ENCODE measurements at places on chromosomes 12 and 14. TPM values are rescaled to one million over a fixed set of nuclear protein-coding genes. Genes with fewer than 3 reads are reported as not detected.

Gene AMN
- total RNA-seq: not detected

Gene ORMDL2
- total RNA-seq: 27.6 TPM

Gene CD63
- 598 TPM for total RNA-seq

- H3K4me1 ChIP-seq: no peaks in the 10 kb centered on the region
- H3K4me3 ChIP-seq: no peak overlapping the region
- no peaks in the 10 kb centered on the region for H3K27me3 ChIP-seq
- no peak overlapping the region for H3K27ac ChIP-seq
These were observed 388.5 kb downstream of the AACS start for GRCh38 chr12:125453751-125454150.

GRCh38 chr12:47913081-47913480 is 8.3 kb upstream of the VDR start:
- no peaks in the 10 kb centered on the region for H3K27me3 ChIP-seq
- no peaks in the 10 kb centered on the region for H3K36me3 ChIP-seq
- no peak overlapping the region for H3K27ac ChIP-seq
- H3K4me3 ChIP-seq: no peak overlapping the region
- no peaks in the 10 kb centered on the region for H3K4me1 ChIP-seq

DNA sequence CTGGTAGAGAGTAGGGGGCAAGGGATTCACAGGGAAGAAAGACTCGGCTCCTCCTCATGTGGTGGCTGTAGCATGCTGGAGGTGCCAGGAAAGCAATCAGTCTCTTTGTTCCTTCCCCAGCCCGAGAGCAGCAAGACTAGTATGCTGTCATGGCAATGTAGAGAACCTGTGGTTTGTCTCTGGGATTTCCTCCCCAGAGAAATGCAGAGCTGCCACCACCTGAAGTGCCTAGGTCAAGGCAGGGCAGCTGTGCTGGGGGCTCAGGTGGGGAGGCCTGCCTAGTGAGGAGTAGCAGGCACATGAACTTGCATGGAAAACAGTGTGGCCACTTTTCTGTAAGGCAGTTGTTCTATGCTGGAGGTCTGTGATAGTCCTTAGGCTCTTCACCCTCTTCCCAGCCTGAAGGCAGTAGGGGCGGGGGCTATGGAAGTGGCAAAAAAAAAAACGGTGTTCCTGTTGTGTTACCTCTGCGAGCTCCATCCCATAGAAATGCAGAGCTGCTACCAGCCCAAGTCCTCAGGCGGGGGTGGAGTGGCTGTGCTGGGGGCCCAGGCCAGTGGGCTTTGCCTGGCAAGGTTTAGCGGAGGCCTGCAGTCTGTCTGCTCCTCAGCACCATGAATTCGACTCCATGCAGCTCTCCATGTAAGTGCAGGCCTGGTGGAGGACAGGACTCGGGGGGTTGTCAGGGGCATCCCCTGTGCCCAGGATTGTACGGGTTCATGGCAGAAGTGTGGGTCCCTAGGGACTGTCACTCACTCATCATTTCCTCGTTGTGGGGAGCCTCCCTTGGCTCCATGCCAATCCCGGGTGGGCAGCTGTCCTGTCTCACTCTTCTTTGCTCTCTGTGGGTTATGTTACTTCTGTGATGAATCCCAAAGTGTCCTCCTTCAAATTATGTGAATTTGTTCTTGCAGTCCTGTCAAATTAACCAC is 4.1 kb upstream of the CLEC4D start:
- no peak overlapping the region for H3K27ac ChIP-seq
- no peaks in the 10 kb centered on the region for H3K4me1 ChIP-seq
- peak; percentile 11 for DNase-seq
- no peaks in the 10 kb centered on the region for H3K36me3 ChIP-seq
- H3K27me3 ChIP-seq: no peaks in the 10 kb centered on the region

DNA sequence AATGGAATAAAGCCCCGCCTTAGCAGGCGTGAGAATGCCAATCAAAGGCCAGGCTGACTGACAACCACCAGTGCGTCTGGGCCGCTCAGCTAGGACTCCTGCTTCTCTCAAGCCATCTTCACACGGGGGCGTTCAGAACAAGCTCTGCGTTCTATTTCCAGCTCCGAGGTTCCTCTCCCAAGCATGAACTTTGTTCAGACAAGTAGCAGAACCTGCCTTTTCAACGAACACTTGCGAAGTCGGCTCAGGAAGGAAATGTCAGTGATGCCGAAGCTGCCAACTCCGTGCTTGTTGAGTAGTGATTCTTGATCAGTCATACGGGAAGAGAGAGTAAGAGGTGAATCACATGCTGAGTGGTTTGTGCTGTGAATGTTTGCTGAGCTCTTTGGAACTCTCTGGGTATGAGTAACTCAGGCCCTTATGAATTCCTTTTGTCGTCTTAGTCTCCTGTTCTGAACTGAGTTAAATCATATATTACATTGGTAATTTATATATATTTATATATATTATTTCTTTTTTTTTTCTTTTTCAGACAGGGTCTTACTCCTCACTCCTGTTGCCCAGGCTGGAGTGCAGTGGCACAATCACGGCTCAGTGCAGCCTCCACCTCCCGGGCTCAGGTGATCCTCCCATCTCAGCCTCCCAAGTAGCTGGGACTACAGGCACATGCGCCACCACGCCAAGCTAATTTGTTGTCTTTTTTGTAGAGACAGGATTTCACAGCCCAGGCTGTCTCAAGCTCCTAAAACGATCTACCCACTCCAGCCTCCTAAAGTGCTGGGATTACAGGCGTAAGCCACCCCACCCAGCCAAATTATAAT is 29.4 kb upstream of the BCL7A start:
- H3K27ac ChIP-seq: no peak overlapping the region
- DNase-seq: no peak
- no peak overlapping the region for H3K4me3 ChIP-seq
- peaks cover 10% of the 10 kb centered on the region for H3K4me1 ChIP-seq
- no peaks in the 10 kb centered on the region for H3K27me3 ChIP-seq
- no peaks in the 10 kb centered on the region for H3K36me3 ChIP-seq

DNA sequence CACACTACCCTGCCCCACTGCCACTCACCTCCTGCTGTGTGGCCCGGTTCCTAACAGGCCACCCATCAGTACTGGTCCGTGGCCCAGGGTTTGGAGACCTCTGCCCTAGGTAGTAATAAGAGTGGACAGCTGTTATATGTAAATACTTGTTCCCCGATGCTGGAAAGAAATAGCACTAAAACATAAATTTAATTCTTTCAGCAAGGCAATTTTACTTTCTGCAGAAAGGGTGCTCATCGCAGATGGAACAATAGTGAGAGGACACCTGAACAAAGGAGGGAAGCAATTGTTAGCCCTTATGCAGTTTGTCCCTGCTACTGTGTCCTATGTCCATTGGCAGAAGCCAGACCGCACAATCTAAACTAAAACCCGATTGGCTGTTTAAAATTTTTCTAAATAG is 5.9 kb upstream of the CYP46A1 start:
- no peak overlapping the region for H3K4me3 ChIP-seq
- DNase-seq: no peak
- H3K36me3 ChIP-seq: no peaks in the 10 kb centered on the region
- no peak overlapping the region for H3K27ac ChIP-seq
- H3K4me1 ChIP-seq: no peaks in the 10 kb centered on the region

GRCh38 chr12:82964446-82964845 is 277.7 kb downstream of the TMTC2 start:
- no peaks in the 10 kb centered on the region for H3K36me3 ChIP-seq
- H3K4me3 ChIP-seq: peak overlapping the region; percentile 40
- peaks cover 15% of the 10 kb centered on the region for H3K4me1 ChIP-seq

DNA sequence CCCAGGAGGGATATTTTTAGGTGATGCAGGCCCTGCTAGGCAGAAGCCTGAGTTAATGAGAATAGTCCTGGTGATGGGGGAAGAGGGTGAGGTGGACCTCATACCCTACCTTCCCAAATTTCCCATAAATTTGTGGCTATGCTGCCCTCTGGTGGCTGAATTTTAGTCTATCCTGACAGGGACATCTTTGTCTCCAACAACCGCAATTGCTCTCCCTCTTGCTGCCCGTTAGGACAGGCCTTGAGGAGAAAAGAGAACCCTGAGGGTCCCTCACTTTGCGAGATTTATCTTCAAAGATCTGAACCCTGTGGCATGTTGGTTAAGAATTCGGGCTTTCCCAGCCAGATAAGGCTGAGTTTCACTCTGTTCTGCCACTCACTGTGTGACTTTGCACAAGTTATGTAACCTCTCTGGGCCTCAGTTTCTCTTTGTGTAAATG is 9.8 kb upstream of the ZNF385A start:
- peaks cover 34% of the 10 kb centered on the region for H3K36me3 ChIP-seq
- peak; percentile 79 for DNase-seq
- peaks cover 20% of the 10 kb centered on the region for H3K4me1 ChIP-seq
- H3K4me3 ChIP-seq: no peak overlapping the region
- no peaks in the 10 kb centered on the region for H3K27me3 ChIP-seq

GRCh38 chr14:33584697-33585096 is 366.2 kb downstream of the EGLN3 start:
- H3K36me3 ChIP-seq: no peaks in the 10 kb centered on the region
- no peak overlapping the region for H3K4me3 ChIP-seq
- no peak overlapping the region for H3K27ac ChIP-seq
- no peaks in the 10 kb centered on the region for H3K27me3 ChIP-seq
- no peaks in the 10 kb centered on the region for H3K4me1 ChIP-seq

DNA sequence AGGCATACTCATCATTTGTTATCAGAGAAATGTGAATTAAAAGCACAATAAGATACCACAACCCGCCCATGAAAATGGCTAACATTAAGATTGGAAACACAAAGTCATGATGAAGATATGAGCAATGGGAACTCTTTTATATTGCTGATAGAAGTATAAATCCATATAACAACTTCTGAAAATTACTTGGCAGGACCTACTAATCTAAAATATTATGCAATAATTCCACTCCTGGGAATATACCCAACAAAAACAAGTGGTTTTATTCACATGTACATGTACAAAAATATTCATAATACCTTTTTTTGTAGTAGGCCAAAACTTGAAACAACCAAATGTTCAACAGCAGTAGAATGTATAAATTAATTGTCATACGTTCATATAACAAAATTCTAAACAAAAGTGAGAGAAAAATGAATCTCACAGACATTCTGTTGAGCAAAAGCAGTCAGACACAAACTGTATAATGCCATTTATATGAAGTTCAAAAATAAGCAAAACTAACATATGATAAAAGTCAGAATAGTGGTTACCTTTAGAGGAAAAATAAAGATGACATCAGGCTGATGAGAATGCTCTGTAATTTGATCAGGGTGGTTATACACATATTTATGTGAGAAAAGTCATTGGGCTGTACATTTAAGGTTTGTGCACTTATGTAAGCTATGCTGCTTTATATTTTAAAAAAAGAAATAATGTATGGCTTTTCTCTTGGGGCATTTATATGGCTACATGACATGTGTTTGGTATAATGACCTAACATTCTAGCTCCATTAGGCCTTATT is 309.2 kb upstream of the KITLG start:
- peak; percentile 16 for DNase-seq
- no peak overlapping the region for H3K27ac ChIP-seq
- H3K36me3 ChIP-seq: no peaks in the 10 kb centered on the region
- H3K27me3 ChIP-seq: no peaks in the 10 kb centered on the region

GRCh38 chr12:122355706-122356105 is 66.8 kb downstream of the CLIP1 start:
- DNase-seq: peak; percentile 44
- peaks cover 13% of the 10 kb centered on the region for H3K36me3 ChIP-seq
- no peak overlapping the region for H3K27ac ChIP-seq
- H3K4me1 ChIP-seq: no peaks in the 10 kb centered on the region

DNA sequence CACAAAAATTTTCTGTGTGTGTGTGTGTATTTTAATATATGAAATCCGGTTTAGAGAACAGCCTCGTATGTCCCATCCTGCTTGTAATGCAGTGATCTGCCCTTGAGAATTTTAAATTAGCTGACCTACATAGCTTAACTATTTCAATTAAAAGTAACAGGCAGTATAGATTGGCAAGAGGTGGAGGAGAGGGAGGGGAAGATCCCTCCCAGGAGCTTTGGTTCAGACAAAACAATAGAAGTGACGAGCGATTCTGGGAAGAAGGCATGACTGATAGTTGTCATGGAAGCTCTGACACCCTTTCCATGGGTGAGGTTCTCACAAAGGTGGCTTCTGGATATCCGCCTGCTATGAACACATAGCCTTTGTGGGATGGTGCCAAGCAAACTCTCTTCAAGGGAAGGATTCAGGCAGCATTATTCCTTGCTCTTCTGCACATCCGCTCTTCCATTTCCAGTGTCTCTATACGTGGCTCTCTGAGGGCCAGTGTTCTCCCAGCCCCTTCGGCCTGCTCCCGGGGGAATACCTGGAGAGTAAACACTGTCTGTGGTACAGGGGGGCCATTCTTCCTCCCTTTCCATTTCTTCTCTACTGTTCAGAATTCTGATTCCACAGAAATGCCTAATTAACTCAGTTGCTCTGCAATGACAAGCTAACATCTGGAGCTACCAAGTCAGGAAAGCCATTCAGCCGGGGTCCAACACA is 182.0 kb downstream of the CACNA1C start:
- H3K36me3 ChIP-seq: no peaks in the 10 kb centered on the region
- H3K27me3 ChIP-seq: peaks cover 12% of the 10 kb centered on the region
- H3K4me1 ChIP-seq: no peaks in the 10 kb centered on the region
- H3K27ac ChIP-seq: no peak overlapping the region

DNA sequence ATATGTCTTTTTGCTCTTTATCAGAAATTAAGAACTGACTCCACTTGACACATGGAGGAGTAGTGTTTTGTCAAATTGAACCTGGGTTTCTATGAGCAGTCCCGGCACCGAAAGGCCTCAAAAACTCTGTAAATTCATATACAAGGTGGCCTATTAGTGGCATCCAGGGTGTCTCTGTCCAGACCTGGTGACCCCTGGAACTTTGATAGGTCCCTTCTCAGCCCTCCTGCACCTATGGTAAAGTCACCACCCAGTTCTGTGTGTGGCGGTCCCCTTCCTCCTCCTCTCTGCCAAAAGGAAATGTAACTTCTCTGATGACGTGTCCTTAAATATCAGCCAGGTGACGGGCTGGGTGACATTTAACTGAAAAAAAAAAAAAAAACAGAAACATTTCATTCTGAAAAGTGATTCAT is 204.0 kb upstream of the FOXN3 start:
- no peak for DNase-seq
- no peaks in the 10 kb centered on the region for H3K27me3 ChIP-seq
- no peak overlapping the region for H3K4me3 ChIP-seq

DNA sequence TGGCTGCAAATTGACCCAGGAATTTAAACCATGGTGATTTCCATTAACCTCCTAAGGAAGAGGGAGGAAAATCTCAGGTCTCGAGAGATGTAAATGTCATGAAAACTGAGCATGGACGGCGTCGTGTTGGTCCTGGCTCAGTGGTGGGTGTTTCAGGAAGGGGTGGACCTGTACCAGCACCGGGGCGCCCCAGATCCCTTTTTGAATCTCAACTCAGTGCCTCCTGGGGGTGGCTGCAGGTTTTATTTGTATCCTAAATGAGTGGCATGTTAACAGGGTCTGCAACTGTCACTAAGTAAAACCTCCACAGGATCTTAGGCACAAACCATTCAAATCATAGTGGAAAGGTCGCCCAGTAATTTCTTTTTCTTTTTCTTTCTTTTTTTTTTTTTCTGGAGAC is 101.3 kb downstream of the ASCL4 start:
- no peak overlapping the region for H3K4me3 ChIP-seq
- H3K36me3 ChIP-seq: no peaks in the 10 kb centered on the region
- H3K27me3 ChIP-seq: no peaks in the 10 kb centered on the region

All from SJCRH30 (cell line).